ENCODE measurements at places on chromosomes 6 and 20.
A peak's percentile ranks its signal among the peaks of the same experiment; 100 is the strongest.

DNA sequence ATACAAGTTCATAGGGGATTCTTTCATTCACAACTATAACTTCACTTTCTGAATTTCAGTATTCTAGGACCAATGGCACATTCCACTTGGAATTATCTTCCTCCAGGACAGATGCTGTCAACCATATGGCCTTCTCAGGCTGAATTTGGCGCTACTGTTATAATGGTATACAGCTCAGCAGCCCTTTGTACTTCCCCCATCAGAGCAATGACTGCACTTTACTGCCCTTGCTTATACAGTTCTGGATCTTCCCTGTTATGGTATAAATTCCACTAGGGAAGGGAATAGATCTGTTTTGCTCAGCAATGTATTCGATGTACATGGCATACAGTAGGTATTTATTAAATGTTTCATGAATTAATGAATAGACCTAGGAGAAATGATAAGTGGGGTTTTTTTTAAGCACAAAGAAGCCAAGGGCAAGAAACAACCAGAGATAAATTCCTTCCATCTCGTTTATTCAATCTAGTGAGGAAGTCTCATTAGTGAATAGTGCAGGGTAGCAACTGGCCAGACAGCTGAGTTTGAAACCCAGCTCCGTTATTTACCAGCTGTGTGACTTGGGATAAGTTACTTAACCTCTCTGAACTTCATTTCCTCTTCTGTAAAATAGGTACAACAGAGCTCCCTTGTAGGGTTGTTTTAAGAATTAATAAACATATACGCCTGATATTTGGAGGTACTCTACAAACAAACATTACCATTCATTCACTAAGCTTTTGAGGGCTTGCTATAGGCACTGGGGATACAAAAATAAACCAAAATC, 97.1 kb upstream of the PRDM1 start:
- DNase-seq, result no peak

- no peak for DNase-seq
Measured at GRCh38 chr6:44795326-44795725, 407.8 kb downstream of the CDC5L start.

- DNase-seq, result no peak
Measured at GRCh38 chr6:149213829-149214228, 103.7 kb upstream of the TAB2 start.

- no peak for DNase-seq
Measured at GRCh38 chr6:45479834-45480751, 102.4 kb upstream of the SUPT3H start.

GRCh38 chr6:14751645-14752175, 494.2 kb upstream of the JARID2 start:
- no peak for DNase-seq

DNA sequence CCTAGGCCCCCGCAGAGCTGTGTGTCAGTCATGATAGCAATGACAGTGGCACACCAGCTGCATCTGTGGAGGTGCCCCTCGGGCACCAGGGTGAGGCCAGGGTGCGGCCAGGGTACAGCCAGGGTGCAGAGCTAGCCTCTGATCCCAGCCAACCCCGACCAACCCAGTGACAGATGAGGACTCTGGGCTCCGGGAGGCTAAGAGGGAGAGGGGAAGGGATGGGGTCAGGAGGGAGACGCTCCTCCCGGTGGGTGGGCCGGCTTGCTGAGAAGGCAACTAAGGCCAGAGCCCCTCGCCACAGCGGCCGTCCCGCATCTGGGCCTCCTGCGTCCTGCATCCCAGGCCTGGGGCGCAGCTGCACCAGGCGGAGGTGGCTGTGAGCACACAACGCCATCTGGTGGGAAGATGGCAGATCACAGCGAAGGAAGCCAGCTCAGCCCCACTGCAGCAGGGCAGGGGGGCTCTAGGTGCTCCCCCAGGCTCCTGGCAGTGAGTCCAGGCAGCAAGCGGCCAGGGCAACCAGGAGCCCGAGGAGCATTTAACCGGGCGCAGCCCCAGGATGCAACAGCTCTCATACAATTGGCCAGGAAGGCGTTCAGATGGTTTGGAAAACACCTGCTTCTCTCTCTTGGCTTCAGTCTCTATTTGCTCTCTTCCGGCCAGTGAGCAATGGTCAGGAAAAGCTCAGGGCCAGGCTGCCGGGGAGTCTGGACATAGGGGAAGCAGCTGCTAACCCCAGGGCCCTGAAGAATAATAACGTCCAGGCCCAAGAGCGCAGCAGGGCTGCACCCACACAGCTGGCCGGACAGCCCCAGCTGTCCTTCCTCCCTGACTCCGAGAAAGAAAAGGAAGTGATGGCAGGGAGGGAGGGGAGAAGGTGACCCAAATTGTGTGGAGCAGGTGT, 169.4 kb downstream of the TAF4 start:
- no peak for DNase-seq

GRCh38 chr6:147322299-147323162, 118.3 kb downstream of the STXBP5 start:
- DNase-seq, result peak; percentile 11

- no peak for DNase-seq
Measured at GRCh38 chr6:56364827-56365339, 117.5 kb upstream of the COL21A1 start.

DNA sequence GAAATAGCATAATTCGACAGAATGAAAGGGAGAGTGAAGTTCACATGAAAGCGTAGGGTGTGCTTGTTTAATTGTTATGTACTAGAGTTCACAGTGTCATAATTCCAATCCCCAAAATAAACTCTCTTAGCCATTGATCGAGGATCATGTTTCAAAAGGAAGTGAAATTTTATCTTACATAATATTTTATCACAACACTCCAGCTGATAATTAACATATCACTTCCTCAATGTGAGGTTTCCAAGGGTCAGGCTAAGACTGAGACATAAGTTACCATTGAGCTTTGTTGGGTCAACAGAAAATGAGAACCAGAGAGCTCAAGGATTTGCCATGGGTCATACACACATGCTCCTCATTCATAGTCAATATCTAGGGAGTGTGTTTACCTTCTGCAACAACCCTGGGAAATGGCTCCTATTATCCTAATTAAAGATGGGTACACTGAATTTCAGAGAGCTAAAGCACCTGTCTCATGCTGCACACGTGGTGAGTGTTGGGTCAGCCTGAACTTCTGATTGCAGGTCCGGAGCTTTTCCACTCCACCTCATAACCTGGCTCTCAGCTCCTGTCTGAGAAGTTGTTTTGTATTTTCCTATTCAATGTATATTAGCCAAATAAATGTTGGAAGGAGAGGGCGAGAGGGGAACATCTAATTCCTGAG, 3.0 kb downstream of the GSTA2 start:
- no peak for DNase-seq

GRCh38 chr6:5082487-5083306, 2.4 kb upstream of the PPP1R3G start:
- no peak for DNase-seq

All from activated T-helper 2 cell treated with anti-CD3 and anti-CD28 coated beads, Interferon-gamma antibody, Interleukin-2, Interleukin-4, amounts not matched to agents 10 μg/mL and 5 μg/mL and 100 μg/mL, durations not matched to agents 14 hours and 24 hours and 36 hours (primary cell).